Heart left ventricle (tissue), 16 donors: ENCODE measurements at places on chromosomes 12 and 14. TPM values are rescaled to one million over a fixed set of nuclear protein-coding genes. Genes with fewer than 3 reads are reported as not detected.

SIX6 gene
- not detected for total RNA-seq

GRCh38 chr12:88391556-88391955 lies 188.7 kb downstream of the KITLG start:
- no peak overlapping the region for H3K27ac ChIP-seq
- no peaks in the 10 kb centered on the region for H3K27me3 ChIP-seq
- no peaks in the 10 kb centered on the region for H3K4me1 ChIP-seq
- H3K4me3 ChIP-seq, result no peak overlapping the region

- no peaks in the 10 kb centered on the region for H3K27me3 ChIP-seq
- H3K36me3 ChIP-seq, result no peaks in the 10 kb centered on the region
- no peak overlapping the region for H3K27ac ChIP-seq
These were observed 92.9 kb downstream of the KCNC2 start for GRCh38 chr12:75116646-75117198.

DNA sequence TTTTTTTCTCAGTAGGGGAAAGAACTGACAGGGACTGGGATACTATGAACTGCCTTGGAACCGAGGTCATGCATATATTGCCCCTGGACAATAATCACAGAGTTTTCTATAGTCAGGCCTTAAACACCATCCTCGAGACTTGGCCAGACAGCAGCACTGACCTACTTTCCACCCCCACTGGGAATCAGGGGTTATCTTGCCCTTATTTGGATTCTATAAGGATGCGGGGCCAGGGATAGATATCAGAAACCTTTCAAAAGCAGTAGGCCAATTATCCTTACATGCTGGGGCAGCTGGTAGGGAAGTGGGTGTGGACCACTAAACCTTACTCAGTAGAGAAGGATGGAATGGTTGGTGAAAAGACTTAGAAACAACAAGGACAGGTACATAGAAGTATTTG lies 2.0 kb downstream of the ZNF219 start:
- peaks cover 4% of the 10 kb centered on the region for H3K36me3 ChIP-seq
- H3K27ac ChIP-seq, result peak overlapping the region; percentile 82
- H3K27me3 ChIP-seq, result no peaks in the 10 kb centered on the region
- H3K4me3 ChIP-seq, result no peak overlapping the region

MFAP5 gene
- 33.0 TPM for total RNA-seq

TSPAN19 gene
- not detected for total RNA-seq

DNA sequence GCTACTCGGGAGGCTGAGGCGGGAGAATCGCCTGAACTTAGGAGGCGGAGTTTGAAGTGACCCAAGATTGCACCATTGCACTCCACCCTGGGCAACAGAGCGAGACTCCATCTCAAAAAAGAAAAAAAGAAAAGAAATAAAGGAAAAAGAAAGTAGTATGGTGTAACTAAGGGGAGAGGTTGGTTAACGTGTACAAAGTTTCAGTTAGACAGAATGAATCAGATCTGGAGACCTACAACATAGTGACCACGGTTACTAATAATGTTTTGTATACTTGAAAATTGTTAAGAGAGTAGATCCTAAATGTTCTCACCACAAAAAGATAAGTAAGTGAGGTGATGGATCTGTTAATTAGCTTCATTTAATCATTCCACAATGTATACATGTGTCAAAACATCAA lies 1208.8 kb downstream of the VRK1 start:
- H3K27ac ChIP-seq, result no peak overlapping the region

GRCh38 chr14:95164506-95164905 lies 7.2 kb upstream of the DICER1 start:
- no peaks in the 10 kb centered on the region for H3K4me1 ChIP-seq
- H3K36me3 ChIP-seq, result no peaks in the 10 kb centered on the region
- DNase-seq, result no peak
- no peak overlapping the region for H3K4me3 ChIP-seq

PZP gene
- 1.1 TPM for total RNA-seq

DNA sequence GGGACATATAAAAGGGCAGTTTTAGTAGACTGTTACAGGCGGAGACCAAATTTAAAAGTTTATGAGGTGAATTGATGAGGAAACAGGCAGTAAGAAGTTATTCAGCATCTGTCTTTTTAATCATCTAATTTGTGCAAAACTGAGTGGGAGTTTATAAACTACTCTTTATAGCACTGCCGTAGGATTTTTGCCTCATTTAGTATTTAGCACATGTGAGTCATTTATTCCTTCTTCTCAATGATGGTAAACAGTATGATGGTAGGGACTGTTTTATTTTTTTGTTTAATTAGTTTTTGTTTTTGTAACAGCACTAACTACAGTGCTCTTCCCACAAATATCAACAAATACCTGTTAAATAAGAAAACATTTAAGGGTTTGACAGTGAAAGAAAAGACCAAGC lies 20.6 kb downstream of the TOGARAM1 start:
- no peak overlapping the region for H3K4me3 ChIP-seq
- H3K4me1 ChIP-seq, result peaks cover 4% of the 10 kb centered on the region
- no peaks in the 10 kb centered on the region for H3K27me3 ChIP-seq
- H3K36me3 ChIP-seq, result no peaks in the 10 kb centered on the region

GRCh38 chr12:118034429-118035189 lies 18.1 kb downstream of the RFC5 start:
- no peak for DNase-seq
- no peaks in the 10 kb centered on the region for H3K4me1 ChIP-seq

DNA sequence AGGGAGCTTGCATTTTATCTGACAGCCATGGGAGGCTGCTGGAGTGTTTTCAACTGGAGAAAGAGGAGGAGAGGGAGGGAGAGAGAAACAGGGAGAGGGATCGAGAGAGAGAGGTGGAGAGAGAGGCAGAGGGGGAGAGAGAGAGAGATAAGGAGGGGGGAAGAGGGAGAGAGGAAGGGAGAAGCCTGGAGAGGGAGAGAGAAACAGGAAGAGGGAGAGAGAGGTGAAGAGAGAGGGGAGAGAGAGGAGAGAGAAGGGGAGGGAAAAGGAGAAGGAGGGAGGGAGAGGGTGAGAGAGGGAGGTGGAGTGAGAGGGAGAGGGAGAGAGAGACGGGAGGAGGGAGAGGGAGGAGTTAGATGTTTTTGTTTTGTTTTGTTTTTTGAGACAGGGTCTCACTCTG lies 45.6 kb downstream of the DNAH10 start:
- no peaks in the 10 kb centered on the region for H3K4me1 ChIP-seq
- H3K4me3 ChIP-seq, result no peak overlapping the region
- no peak overlapping the region for H3K27ac ChIP-seq
- DNase-seq, result no peak
- no peaks in the 10 kb centered on the region for H3K27me3 ChIP-seq

ZFYVE1 gene
- 11.7 TPM for total RNA-seq

DNA sequence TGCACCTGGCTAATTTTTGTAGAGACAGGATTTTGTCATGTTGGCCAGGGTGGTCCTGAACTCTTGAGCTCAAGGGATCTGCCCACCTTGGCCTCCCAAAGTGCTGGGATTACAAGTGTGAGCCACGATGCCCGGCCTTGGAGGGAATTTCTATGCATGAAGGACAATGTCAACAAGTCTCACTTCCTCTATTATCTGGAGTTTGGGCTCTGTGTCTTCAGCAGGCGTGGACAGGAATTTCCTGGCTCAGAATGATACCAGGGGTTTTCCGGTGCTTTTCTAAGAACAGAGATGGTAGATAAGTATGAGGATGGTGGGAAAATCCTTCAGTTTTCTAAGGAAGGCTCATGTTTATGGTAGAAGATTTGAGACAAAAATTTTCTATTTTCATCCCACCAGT lies 75.0 kb upstream of the CCDC60 start:
- no peaks in the 10 kb centered on the region for H3K36me3 ChIP-seq
- no peak for DNase-seq
- no peaks in the 10 kb centered on the region for H3K4me1 ChIP-seq
- H3K27ac ChIP-seq, result no peak overlapping the region
- no peaks in the 10 kb centered on the region for H3K27me3 ChIP-seq

- H3K36me3 ChIP-seq, result no peaks in the 10 kb centered on the region
- no peak for DNase-seq
- no peak overlapping the region for H3K27ac ChIP-seq
- H3K27me3 ChIP-seq, result no peaks in the 10 kb centered on the region
These were observed 108.4 kb downstream of the BRMS1L start for GRCh38 chr14:35934499-35934898.

DNA sequence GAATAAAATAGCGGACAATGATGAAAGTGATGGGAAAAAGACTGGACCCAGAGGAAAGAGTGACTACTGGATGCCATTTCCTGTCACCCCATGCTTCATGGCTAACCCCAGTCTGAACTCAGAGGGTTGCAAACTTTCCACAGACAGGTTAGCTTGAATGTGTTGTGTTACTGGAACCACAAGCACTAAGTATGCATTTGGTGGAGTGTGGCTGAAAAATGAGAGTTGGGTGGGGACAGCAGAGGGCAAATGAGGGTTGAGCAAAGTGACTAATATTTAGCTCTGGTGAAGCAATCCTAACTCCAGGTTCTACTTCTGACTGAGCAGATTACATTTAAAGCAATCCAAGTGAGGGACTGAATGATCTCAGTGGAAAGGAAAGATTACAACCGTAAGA lies 1.6 kb downstream of the SLC16A7 start:
- no peaks in the 10 kb centered on the region for H3K4me1 ChIP-seq
- H3K4me3 ChIP-seq, result peak overlapping the region; percentile 16
- no peaks in the 10 kb centered on the region for H3K36me3 ChIP-seq
- H3K27ac ChIP-seq, result peak overlapping the region; percentile 97

CEBPE gene
- total RNA-seq, result not detected

CLEC6A gene
- not detected for total RNA-seq

ENO2 gene
- total RNA-seq, result 9.2 TPM

- H3K4me1 ChIP-seq, result peaks cover 17% of the 10 kb centered on the region
- no peaks in the 10 kb centered on the region for H3K36me3 ChIP-seq
- H3K27ac ChIP-seq, result no peak overlapping the region
- H3K4me3 ChIP-seq, result no peak overlapping the region
- no peak for DNase-seq
These were observed 19.4 kb downstream of the KTN1 start for GRCh38 chr14:55599250-55599879.

LMNTD1 gene
- not detected for total RNA-seq

CCDC85C gene
- total RNA-seq, result 22.5 TPM

DNA sequence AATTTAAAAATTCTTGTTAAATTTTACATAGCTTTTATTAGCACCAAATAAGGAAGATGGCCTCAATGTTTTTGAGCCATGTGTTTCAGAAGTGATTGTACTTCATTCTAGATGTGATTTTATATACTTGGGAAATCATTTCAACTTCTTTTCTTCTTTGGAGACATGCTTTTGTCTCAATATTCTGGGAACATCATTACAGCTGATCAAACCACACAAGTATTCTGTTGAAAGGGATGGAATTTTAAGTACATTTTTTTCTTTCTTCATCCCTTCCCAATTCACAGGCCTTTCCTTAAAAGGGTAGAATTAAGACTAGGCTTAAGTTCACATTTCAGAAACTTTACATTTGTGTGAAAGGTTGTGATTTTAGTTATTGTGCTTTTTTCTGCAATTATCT lies 66.4 kb downstream of the PAPOLA start:
- H3K27ac ChIP-seq, result no peak overlapping the region
- no peak for DNase-seq
- no peak overlapping the region for H3K4me3 ChIP-seq
- no peaks in the 10 kb centered on the region for H3K4me1 ChIP-seq

GRCh38 chr12:27012239-27012981 lies 1.8 kb downstream of the TM7SF3 start:
- no peak for DNase-seq
- no peaks in the 10 kb centered on the region for H3K27me3 ChIP-seq
- H3K4me3 ChIP-seq, result no peak overlapping the region

MYO1H gene
- 0.85 TPM for total RNA-seq

- no peaks in the 10 kb centered on the region for H3K36me3 ChIP-seq
- H3K27me3 ChIP-seq, result no peaks in the 10 kb centered on the region
- H3K4me3 ChIP-seq, result no peak overlapping the region
- H3K27ac ChIP-seq, result no peak overlapping the region
These were observed 113.7 kb downstream of the TBC1D30 start for GRCh38 chr12:64938179-64938578.

TTC6 gene
- total RNA-seq, result not detected

PMCH gene
- total RNA-seq, result not detected

POTEM gene
- total RNA-seq, result not detected

GRCh38 chr12:79373896-79374499 lies 316.8 kb downstream of the PAWR start:
- H3K27ac ChIP-seq, result no peak overlapping the region
- H3K27me3 ChIP-seq, result no peaks in the 10 kb centered on the region
- DNase-seq, result no peak
- no peaks in the 10 kb centered on the region for H3K4me1 ChIP-seq
- H3K36me3 ChIP-seq, result no peaks in the 10 kb centered on the region

GRCh38 chr14:88995437-88996198 lies 171.2 kb downstream of the TTC8 start:
- no peak overlapping the region for H3K4me3 ChIP-seq
- no peaks in the 10 kb centered on the region for H3K4me1 ChIP-seq
- H3K27ac ChIP-seq, result no peak overlapping the region
- H3K36me3 ChIP-seq, result no peaks in the 10 kb centered on the region

- H3K36me3 ChIP-seq, result no peaks in the 10 kb centered on the region
- DNase-seq, result no peak
- no peaks in the 10 kb centered on the region for H3K27me3 ChIP-seq
- H3K27ac ChIP-seq, result no peak overlapping the region
- peaks cover 9% of the 10 kb centered on the region for H3K4me1 ChIP-seq
These were observed 2.9 kb upstream of the DYRK2 start for GRCh38 chr12:67645601-67646000.

- H3K27ac ChIP-seq, result no peak overlapping the region
- peaks cover 16% of the 10 kb centered on the region for H3K4me1 ChIP-seq
- peaks cover 6% of the 10 kb centered on the region for H3K36me3 ChIP-seq
- no peaks in the 10 kb centered on the region for H3K27me3 ChIP-seq
These were observed 2.9 kb downstream of the DDX51 start for GRCh38 chr12:132140918-132141841.

DNA sequence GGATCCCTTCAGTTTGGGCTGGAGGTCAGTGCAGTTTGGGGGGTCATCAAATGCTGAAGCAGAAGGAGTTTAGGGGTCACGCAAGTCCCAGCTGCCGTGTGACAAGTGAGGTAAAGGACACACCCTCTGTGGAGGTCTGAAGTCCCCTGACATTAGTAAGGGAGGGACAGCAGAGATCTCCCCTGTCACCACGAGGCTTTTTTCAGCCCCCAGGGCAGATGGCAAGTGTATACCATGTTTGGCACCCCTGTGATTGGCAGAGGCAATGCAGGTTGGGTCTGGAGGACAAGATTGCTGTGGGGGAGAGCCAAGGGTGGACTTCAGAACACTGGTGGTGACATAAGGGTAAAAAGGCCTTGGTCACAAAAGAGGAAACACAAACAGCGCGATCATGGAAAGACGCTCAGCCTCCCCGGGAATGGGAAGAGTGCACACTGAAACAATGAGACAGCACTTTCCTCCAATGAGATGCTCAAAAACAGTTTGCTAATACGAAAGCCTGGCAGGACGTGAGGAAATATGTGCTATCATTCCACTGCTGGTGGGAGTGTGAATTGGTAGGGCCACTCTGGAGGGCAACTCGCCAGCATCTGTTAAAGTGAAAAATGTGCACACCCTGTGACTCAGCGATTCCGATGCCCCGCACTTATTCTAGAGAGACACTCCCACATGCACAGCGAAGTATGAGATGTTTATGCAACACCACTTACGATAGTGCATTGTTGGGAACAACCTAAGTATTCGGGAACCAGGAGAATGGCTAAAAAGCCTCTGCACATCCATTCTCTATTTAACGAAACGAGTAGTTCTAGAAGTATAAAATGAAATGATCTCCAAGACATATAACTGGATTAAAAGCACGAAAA lies 14.4 kb upstream of the CD27 start:
- no peaks in the 10 kb centered on the region for H3K36me3 ChIP-seq
- peak overlapping the region; percentile 34 for H3K4me3 ChIP-seq
- peaks cover 4% of the 10 kb centered on the region for H3K4me1 ChIP-seq
- no peak overlapping the region for H3K27ac ChIP-seq
- peak; percentile 58 for DNase-seq

GRCh38 chr14:61472011-61472672 lies 150.8 kb downstream of the PRKCH start:
- H3K27ac ChIP-seq, result peak overlapping the region; percentile 86
- DNase-seq, result peak; percentile 56
- H3K4me3 ChIP-seq, result no peak overlapping the region
- no peaks in the 10 kb centered on the region for H3K36me3 ChIP-seq
- H3K4me1 ChIP-seq, result peaks cover 59% of the 10 kb centered on the region

CCDC198 gene
- not detected for total RNA-seq
